D341Med (cell line): ENCODE measurements at places on chromosomes 5 and 9.

- DNase-seq = no peak
Observed at GRCh38 chr5:154214371-154215106, 24.0 kb downstream of the GALNT10 start.

DNA sequence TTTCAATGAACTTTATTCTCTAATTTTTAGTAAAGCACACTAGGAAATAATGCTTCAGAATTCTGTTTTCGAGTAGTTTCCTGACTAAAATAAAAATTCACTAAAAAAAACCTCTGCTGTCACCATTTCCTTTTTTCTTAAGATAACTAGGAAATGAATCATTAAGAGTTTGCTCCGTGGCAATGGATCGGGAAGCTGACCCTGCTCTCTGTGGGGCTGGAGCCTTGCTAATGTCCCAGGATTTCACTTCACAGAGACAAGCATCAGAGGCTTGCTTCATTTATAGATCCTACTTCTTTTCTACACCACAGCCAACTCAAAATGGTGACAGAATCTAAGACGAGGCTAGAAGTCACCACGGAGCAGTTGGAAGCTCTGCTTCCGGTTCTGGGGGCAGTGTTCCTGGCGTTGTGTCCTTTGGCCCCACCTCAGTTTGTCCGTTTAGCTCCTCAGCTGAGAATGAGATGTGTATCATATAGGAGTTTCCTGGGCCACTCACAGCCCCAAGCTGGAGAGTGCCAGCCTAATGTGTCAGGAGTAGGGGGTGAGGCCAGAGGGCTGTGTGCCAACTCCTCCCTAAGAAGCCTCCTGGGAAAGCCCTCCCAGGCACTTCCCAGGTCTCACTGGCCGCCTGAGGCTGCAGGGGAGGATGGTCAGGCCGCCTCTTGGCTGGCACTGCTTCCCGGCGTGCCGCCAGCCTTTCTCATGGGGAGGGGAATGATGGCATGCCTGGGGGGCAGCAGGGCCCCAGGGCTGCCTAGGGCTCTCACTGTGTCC is 19.6 kb downstream of the TENT4A start:
- DNase-seq = peak; percentile 50

DNA sequence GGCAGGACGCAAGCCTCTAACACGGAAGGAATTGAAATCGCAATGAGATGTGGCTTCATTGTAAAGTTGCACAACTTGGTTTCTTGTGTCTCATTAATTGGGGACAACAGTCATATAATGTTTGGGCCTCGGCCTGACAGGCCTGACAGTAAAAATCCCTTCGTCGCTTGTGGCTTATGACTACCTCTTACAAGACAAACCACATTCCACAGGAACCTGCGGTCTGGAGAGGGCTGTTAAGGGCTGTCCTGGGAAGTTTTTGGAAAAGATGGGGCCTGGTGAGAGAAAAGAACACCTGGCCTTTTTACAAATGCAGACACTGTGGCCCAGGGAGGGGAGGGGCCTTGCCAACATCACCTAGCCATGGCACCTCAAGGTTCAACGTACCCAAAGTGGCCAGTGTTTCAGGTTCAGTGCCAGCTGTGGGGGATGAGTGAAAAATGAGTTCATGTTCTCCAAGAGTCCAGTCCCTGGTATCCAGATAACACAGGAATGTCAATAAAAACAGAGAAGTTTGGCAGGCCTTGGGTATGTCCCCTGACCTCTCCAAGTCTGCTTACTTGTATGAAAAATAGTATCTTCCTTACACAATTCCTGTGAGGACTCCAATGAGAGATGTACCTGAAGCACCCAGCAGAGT is 22.2 kb downstream of the SHB start:
- DNase-seq = no peak

- DNase-seq = no peak
Observed at GRCh38 chr9:91415290-91415689, 8.3 kb downstream of the NFIL3 start.

DNA sequence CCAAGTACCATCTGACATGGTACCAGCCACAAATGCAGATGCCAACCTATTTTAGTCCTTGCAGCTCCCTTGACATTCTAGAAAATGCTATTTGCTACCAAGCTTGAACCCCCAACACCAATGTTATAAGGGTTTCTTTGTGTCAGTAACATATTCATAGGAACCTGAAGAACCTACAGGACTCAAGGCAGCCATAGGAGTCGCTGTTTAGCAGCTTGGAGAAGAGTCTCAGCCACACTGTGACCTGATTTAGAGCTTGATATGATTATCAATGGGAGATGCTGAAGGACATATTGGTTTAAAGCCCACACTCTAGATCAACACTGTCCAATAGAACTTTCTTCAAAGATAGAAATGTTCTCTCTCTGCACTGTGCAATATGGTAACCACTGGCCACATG is 6.4 kb upstream of the ZFR start:
- no peak for DNase-seq

GRCh38 chr9:93590609-93591234 is 14.3 kb downstream of the PHF2 start:
- peak; percentile 18 for DNase-seq

GRCh38 chr5:124738681-124739633 is 7.5 kb downstream of the ZNF608 start:
- DNase-seq = no peak

DNA sequence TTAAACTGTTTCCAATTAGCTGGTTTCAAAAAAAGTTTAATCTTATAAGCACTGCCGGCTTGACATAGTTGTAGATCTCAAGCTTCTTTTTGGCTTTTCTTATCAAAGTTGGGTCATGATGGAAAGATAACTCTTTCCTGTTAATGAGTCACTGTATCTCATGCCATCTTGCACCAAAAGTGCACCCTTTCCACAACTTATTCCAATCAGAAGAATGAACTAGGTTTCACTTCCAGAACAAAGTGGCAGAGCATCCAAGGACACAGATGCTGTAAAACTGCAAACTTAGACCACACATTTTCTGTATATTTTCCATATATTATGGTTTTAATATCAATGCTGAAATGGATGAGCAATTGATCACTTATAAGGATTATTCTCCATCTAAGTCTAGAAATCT is 198.2 kb downstream of the GLIS3 start:
- no peak for DNase-seq

- no peak for DNase-seq
Observed at GRCh38 chr9:69645488-69645887, 26.7 kb downstream of the APBA1 start.

DNA sequence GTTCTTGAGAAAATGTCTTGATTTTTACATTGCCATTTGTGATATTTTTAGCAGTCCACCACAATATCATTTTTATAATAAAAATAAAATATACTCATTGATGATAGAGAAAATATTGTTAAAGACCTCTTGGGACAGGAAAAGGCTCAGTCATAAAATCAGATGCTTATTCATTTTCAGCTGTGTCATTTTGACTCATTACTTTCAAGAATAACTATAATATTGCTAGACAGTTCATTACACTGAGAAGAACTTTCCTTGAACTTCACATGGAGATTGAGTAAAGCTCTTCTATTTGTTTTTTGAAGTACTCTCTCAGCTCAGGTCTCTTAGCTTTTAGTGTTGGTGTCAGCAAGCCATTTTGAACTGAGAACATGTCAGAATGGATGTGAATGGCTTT is 8.5 kb upstream of the MEIKIN start:
- DNase-seq = no peak

DNA sequence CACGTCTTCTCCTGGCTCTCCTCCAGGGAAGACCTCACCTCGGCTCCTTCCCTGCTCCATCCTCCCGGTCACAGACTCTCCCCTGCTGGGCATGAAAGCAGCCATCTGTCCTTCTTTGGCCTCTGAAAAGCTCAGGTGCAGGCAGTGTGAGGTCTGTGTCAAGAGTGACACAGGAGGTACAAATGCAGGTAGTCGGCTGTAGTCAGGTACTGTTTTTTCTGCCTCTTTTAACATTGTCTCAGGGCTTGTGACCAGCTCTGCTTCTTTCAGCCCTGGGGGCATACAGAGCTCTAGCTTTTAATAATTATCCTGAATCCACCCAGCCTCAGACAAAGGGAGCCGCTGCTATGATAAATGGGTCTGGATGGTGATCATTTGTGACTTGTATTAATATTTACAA is 46.4 kb downstream of the C5orf15 start:
- no peak for DNase-seq

DNA sequence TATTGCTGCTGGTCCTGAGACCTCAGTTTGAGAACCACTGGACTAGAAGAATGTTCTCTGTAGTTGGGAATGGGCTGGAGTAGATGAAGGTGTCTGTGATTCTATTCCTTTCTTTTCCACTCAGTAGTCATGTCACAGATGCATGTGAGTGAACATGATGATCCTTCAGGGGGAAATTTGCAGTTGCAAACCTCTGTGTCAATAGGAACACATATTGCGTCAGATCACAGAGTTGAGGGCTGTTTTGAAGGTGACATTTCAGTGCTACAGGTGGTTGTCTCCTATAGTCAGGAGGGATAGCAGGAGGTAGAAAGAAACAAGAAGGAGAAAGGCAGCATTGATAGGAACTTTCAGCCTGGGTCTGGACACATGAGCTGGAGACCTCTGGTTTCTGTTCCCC is 239.3 kb downstream of the ARHGEF28 start:
- DNase-seq = no peak

GRCh38 chr9:129714511-129715061 is 38.3 kb downstream of the PTGES start:
- DNase-seq = no peak

DNA sequence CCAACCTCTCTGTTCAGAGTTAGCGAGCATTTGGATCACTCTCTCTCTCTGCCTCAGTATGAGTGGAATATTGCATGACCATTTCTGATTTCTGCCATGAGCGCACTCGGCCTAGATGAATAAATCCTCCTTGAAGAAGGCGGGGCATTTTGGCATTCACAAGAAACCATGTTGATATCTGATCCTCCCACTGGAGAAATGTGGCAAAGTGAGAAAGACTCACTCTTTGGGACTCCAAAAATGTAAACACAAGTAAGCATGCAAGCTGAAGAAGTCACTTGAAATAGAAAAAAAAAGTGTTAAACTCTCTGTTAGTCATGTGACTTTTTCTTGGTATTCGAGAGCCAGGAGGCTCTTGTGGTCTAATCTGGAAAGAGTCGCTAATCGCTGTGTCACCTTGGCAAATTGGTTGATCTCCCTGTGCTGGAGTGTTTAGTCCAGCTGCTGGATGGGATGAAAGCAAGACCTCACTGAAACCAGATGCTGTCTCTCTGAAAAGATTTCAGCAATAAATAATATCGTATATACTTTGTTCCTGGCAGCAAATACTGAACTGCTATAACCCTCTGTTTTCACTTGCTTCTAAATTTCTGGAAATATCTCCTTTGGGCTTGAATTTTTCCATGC is 95.5 kb downstream of the GHR start:
- DNase-seq = no peak

DNA sequence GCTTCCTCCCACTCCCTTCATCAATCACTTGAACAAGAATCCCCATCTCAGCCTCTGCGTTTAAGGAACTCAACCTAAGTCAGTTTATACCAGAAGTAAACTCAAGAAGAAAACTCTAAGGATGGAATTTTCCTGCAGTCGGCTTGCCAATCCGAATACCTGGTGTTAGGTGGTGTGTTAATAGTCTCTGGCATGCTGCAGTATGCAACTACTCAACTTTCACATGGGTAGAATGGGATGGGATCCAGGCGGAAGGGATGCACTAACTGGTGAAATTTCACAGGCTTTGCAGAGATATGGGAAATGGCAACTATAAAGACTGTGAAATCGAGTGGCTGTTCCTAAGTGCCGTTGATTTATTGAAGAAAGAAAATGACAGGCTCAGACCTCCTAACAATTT is 560.6 kb downstream of the TLE1 start:
- no peak for DNase-seq

DNA sequence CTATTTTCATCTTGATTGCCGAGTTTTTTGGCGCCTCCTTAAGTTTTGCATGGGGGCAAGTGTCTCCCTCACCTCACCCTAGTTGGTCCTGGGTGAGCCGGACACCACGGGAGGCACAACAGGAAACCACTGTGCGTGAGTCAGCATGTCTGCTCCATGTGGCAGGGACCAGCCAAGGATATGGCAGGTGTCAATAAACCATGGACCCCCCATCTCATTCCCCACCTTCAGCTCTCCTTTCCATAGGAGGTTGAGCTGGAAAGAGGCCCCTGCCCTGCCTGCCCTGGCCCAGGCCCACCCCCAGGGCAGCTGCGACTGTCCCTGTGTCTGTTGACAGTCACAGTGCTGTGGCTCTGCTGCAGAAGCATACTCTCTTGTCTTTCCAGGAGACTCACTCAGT is 3.1 kb downstream of the SPACA9 start:
- no peak for DNase-seq

DNA sequence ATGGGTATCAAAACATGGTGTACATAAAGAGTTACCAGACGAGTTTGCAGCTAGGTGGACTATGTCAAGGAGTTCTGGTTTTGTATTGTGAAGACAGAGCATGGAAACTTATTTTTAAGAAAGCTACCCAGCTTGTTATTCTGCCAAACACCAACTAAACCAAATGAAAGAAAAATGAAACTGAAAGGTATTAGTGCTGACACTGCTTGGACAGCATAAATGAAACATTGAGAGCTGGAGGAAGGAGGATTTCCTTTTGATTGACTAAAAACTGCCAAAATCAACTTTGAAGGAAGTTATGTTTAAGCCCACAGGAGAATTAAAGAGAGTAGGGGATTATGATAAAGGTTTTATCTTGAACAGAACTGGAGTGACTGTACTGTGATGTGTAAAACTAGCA is 766.2 kb downstream of the PTPRD start:
- no peak for DNase-seq

- no peak for DNase-seq
Observed at GRCh38 chr5:6788439-6788838, 75.2 kb downstream of the TENT4A start.

GRCh38 chr9:137273611-137274320 is 3.8 kb upstream of the TOR4A start:
- DNase-seq = no peak

DNA sequence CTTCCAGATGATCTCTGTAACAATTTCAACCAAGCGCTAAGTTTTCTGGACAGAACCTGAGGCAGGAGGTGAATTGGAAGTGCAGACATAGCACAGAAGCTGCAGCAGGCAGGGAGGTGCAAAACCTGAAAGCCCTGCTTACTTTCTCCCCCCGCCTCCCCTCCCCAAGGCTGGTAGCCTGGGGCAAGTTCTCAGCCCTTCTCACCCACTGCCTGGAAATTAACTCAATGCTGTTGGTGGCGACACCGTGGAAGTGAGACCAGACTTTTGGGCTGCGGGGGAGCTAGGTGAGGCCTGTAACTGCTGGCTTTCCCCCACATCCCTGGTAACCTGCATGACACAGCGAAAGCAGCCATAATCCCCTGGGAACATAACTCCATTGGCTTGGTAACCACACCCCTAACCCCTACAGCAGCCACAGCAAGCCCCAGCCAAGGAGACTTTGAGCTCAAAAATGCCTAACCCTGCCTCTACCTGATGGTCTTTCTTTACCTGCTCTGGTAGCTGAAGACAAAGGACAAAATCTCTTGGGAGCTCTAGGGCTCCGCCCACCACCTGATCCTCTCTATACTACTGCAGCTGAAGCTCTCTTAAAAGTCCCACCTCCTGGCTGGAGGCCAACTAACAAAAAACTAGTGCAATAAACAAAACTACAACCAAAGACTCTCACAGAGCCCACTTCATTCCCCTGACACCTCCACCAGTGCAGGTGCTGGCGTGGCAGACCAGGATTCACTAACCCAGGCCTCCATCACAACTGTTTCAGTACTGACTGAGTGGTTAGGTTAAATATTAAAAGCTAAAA is 11.9 kb upstream of the OR13C8 start:
- DNase-seq = no peak

GRCh38 chr9:137757613-137758029 is 120.0 kb upstream of the CACNA1B start:
- DNase-seq = no peak
